ENCODE measurements at places on chromosomes 13 and 19.

DNA sequence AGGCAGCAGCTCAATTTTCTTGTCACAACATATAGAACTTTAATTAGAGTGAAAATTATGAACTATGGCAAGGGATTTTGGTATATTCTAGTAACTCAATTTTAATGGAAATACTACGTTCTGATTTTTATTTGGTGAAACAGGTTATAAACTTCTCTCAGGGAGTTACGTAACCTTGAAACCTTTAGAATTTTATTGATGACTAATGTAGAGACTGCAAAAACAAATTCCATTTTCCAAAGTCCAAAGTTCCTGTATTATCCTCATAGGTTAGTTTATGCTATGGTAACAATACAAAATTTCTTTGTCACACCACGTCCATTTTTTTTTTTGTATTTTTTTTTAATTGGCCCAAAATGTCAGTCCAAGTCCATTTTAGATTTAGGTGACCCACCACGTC is 185.7 kb downstream of the KLF5 start:
- no peak for DNase-seq

GRCh38 chr13:96821971-96822370 is 172.3 kb downstream of the OXGR1 start:
- DNase-seq: no peak

DNA sequence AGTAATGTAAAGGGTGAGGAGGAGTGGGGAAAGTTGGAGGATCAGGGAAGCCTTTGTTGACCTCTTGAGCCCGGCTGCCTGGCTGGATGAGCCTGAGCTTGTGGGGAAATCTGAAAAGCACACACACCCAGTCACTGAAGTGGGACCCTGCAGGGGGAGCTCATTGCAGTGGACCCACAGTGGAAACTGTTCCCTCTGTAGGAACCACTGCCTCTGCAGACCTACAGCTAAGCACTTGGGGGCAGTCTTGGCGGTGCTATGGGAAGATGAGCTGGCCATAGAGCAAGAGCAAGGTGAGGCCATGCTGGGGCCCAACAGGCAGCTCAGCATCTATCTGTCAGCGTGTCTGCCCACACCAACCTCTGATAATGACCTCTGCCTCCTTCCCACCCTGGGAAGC is 294.8 kb downstream of the TSHZ3 start:
- DNase-seq: no peak

- DNase-seq: no peak
These were observed 20.6 kb upstream of the PCCA start for GRCh38 chr13:100068133-100068931.

DNA sequence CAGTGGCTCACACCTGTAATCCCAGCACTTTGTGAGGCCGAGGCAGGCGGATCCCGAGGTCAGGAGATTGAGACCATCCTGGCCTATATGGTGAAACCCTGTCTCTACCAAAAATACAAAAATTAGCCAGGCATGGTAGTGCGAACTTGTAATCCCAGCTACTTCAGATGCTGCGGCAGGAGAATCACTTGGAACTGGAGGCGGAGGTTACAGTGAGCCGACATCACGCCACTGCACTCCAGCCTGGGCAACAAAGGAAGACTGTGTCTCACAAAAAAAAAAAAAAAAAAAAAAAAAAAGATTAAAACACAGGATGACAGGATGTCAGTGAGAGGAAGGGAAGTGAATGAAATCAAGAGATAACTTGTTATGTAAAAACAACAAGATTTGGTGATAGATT is 1158.5 kb downstream of the PCDH9 start:
- DNase-seq: no peak
